ENCODE measurements at places on chromosomes 1 and 21.

- no peak for DNase-seq
These were observed 532.5 kb upstream of the ADGRL4 start for GRCh38 chr1:79539001-79539400.

GRCh38 chr21:43771199-43771675 is 4.9 kb downstream of the CSTB start:
- DNase-seq: no peak

GRCh38 chr21:45383615-45384201 is 21.3 kb upstream of the COL18A1 start:
- DNase-seq: no peak

GRCh38 chr1:237154157-237154556 is 112.2 kb downstream of the RYR2 start:
- no peak for DNase-seq

DNA sequence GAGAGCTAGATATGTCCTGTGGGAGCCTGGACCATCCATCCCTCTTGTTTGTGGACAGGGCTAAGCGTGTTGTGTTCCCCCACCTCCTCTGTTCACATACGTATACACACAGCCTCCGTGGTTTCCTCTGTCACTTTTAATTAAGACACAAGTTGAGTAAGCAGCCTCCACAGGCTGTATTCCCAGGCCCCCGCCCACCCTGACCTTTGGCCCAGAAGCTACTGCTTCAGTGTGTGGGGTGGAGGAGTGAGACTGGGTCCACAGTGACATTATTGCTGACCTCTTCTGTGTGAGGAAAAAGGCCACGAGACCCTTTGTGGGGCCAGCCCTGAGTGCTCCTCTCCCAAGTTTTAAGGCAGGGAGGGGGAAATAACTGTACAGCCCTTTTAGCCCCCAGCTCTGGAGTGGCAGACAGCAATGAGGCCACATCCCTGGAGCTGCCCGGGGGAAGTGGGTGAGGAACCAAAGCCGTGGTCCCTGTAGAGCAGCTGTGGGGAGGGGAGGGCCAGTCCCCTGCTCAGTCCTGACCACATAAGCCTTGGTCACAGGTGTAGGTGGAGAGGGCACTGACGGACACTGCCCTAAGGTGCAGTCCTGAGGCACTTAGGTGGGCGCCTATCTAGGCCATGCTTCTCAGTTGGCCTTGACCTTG is 4.4 kb downstream of the ELOVL1 start:
- no peak for DNase-seq

- DNase-seq: no peak
These were observed 82.6 kb downstream of the MTR start for GRCh38 chr1:236877661-236878060.

- no peak for DNase-seq
These were observed 39.4 kb downstream of the CDC14A start for GRCh38 chr1:100391675-100392074.

DNA sequence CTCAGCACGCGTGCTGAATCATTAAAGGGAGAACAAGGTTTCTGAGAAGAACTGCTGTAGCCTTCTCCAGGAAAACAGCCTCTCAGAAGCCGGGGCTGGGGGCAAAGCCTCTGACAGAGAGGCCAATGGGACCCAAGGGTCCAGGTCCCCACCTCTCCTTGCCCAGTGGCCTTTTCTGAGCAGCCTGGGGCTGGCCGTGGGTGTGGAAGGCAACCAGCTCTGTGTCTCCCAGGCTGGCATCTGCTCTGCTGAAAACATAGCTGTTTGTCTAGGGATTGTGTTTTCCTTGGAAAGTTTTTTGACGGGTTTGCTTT is 261.2 kb downstream of the NPHP4 start:
- no peak for DNase-seq

DNA sequence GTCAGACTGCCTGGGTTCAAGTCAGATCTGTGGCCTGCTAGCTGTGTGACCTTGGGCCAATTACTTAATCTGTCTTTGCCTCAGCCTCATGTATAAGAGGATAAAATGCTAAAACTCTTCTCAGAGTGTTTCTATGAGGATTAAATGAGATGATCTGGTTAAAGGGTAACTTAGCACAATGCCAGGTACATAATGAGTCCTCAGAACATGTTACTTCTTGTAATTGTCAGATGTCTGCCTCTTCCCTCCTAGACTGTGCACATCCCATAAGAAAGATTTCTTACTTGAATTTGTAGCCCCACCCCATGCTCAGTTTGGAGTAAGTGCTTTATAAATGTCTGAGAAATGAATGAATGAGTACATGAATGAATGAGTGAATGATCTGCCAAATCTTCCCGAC is 34.6 kb upstream of the HIVEP3 start:
- no peak for DNase-seq

DNA sequence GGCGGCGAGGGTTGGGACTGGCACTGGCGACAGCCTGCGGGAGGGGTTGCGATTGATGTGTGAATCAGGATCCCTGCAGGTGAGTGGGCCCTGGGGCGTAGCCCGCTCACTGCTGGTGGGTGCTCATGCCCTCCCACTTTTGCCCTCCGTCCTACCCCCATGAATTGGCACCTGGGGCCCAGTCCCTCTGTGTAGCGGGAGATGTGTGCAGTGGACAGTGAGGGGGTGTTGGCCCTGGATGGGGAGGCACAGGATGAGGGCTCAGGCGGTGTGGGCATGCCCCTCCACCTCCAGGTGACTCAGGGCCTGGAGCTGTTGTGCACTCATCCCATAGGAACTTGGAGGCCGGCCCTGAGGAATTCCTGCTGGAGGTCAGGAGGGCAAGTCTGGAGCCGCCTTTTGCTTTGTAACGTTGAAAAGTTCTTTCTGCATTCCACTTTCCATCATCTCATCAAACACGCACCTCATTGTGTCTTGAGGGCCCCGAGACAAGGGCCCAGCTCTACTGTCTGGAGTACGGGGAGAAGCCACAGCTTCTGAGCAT is 3.0 kb downstream of the PEAR1 start:
- DNase-seq: no peak

- no peak for DNase-seq
These were observed 25.3 kb downstream of the BRINP3 start for GRCh38 chr1:190452272-190452848.

DNA sequence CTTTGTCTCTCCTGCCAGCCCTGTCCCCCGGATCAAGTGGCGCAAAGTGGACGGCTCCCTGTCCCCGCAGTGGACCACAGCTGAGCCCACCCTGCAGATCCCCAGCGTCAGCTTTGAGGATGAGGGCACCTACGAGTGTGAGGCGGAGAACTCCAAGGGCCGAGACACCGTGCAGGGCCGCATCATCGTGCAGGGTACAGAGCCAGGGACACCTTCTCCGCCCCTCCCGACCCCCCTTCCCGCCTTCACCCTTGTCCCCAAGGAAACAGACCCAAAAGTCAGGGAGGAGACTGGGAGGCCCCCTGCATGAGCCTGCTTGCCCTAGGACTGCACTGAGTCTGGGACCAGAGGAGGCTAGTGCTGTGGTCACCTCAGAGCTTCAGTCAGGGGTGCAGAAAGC is 18.2 kb downstream of the CNTN2 start:
- no peak for DNase-seq

DNA sequence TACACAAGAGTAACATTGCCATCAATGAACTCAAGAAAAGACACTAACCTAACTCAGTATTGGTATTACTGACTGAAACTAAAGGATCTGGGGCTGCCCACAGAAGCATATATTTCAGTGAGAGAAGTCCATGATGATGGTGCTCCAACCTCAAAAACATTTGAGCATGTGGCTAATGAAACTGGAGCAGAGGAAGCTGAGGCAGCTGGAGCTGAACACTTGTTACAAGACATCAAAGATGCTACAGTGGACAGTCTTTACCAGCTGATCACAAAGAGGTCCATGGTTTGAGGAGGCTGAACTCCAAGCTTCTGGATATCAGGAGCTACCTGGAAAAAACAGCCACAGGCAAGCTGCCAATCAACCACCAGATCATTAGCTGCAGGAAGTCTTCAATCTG is 42.2 kb upstream of the TTC39A start:
- DNase-seq: no peak

DNA sequence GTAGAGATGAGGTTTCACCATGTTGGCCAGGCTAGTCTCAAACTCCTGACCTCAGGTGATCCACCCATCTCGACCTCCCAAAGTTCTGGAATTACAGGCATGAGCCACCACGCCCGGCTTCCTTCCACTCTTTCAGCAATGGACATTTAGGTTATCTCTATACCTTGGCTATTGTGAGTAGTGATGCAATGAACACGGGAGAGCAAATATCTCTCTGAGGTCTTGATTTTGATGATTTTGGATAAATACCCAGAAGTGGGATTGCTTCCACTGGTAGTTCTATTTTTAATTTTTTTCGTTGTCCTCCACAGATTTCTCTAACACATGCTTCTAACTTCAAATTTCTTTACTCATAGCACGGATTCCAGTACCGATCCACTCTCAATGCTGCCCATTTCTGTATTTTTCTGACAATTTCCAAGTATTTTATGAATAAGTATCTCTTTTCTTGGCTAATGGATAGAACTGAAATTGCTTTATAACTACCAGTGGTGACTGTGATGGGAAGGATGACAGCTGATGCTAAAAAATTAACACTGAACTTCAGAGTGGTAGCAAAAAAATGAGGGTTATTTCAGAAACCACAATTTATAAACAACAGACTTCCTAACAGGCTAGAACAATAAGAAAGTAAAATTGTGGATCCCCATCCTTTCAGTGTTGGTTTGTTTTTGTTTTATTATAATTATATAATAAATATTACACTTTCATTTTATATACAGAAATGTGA is 327.5 kb upstream of the RUNX1 start:
- DNase-seq: no peak

DNA sequence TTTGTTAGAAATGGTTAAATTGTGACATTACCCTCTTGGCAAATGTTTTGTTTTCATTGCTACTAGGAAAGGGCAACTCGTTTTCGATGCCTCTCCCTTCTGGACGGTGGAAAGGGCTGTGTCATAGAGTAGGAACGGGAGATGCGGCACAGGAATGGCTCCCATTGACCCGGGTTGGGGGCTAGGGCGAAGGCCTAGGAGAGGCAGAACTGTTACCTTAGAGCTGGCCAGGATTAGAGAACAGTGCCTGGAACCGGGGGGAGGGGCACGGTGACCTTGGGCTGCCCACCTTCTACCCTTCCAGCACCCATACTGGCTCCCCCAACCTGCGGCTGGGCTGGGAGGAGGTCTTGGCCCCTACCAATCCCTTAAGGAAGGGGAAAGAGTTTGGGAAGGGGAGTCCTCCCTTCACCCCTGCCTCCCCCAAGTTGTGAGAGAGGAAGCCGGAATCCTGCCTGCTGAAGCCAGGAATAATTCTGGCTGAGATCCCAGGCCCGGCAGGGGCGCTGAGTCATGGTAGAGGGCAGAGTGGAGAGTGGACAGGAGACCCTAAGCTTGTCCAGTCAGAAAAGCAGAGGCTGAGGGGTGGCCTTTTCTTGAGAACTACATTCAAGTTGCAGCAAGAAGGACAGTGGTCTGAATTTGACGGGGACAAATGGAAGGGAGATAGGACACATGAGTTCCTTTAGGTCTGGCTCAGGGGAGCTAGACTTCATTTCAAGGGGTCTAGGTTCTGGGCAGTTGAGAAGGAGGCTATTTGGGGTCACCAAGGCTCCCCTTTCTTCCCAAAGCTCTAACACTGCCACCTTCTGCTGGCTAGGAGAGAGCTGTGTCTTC is 8.2 kb downstream of the LMNA start:
- no peak for DNase-seq

GRCh38 chr1:235919833-235920441 is 53.2 kb upstream of the LYST start:
- DNase-seq: no peak

DNA sequence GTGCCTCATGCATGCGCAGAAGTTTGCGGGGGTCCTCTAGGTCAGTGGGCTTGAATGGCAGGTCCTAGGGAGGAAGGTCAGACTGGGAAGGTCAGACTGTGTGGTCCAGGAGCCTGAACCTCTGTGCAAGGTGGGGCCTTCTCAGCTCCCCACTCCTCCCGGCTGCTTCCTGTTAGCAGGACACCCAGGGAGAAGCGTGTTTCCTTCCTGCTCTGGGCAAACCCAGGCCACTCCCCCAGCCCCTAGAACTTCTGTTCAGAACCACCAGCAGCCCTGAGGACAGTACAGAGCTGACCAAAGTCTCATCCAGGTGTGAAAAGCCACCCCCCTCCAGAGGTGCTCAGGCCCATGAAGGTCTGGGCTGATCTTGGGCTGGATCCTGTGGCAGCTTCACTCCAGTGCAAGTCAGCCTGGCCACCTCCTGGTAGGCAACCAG is 29.9 kb downstream of the NAV1 start:
- no peak for DNase-seq

DNA sequence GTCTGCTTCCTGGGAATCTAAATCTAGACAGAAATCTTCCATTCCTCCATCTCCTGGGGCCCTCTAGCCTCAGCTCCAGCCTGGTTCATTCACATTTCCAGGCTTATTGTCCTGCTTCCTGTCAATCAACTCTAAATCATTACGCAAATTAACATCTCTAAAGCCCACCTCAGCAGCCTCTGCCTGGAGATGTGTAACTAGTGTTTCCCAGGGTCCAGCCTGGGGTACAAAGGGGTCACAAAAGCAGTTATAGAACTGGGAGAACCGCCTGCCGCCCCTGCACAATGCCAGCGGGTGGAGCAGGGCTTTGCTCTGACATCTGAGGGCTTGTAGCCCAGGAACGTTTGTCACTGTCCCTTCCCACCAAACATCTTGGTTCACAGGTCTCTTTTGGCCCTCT is 373.5 kb downstream of the RRAGC start:
- no peak for DNase-seq

GRCh38 chr1:212607206-212607912 is 1.2 kb upstream of the ATF3 start:
- DNase-seq: no peak

- DNase-seq: no peak
These were observed 107.6 kb downstream of the TSEN15 start for GRCh38 chr1:184158896-184159681.

DNA sequence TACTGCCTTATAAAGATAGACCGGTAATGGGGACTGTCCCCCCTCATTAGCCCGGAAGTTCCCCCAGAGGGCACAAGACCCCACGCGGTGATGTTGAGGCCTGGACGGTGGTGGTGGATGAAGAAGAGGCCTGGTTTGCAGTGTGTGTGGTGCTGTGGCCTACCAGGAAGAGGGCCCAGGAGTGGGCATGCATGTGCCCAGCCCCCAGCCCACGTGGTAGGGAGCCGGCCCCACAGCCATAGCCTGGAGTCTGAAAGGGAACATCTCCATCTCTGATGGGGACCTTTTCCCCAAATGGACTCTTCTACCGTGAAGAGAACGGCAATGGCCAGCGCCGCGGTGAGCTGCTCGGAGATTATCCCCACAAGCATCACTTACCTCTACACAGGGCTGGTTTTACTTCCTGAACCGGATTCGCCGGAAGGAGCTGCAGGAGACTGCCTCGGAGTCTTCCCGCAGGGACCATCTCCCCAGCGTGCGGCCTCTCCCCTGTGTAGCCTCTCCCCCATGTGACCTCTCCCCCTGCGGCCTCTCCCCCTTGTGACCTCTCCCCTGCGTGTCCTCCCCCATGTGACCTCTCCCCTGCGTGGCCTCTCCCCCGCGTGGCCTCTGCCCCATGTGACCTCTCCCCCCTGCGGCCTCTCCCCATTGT is 20.6 kb downstream of the RRP1 start:
- no peak for DNase-seq

DNA sequence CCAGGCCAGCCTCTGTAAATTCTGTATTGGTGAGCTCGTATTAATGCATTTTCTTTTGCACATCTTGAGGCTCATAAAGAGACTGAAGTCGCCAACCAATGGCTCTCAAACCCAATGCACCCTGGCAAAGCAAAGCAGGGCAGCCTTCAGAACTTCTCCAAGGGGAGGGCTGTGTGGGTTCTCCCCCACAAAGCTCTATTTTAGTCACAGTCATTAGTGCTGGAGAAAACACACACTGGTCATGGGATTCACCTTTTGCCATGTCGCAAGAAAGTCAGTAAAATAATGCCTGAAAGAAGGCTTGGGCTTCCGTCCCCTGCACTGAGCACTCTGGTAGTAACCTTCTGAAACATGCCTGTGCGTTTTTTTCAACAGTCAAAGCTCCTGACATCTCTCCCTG is 26.3 kb upstream of the ATF3 start:
- DNase-seq: no peak

Data from stimulated activated CD8-positive, alpha-beta memory T cell treated with anti-CD3 and anti-CD28 coated beads, Interleukin-7, amount 100 ng/mL, for 24 hours (primary cell).